ENCODE measurements at places on chromosomes 1 and 21.

GRCh38 chr1:106047210-106047609 is 1009.3 kb upstream of the PRMT6 start:
- DNase-seq = no peak

- DNase-seq = no peak
Observed at GRCh38 chr1:225859151-225859550, 23.0 kb downstream of the TMEM63A start.

DNA sequence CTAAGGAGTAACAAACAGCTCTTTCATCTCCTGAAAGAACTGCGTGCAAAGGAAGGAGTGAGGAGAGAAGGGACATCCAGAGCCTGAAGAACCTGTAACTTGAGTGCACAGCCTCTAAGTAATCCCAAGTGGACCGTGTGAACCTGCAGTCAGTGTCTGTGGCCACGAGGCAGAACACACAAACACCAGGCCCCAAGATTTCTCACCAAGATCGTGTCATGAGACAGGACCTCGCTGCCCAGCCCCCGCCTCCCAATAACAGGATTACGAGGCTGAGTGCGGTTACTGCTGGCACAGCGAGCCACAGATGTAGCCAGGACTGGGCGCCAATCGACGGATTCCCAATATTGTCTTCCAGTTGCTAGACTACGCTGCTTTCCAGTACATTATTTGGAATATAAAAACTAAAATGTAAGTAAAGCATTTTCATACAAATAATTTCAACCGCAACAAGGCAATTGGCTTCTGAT is 101.3 kb upstream of the SLC25A33 start:
- no peak for DNase-seq

DNA sequence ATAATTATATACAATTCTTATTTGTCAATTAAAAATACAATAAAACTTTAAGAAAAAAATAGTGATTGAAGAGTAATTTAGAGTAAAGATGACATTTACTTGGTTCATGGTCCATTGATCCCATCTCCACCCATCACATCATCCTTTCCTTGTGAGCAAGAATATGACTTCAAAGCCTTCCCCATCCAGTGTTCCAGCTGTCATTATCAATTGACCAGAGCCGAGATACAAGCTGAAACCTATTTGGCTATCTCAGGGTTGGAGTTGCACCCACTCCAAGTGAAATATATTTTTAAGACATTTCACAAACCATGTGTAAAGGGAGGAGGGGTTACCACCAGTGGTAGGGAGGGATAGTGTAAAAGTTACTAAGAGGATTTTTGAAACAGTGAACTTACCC is 428.9 kb upstream of the C1orf87 start:
- no peak for DNase-seq

DNA sequence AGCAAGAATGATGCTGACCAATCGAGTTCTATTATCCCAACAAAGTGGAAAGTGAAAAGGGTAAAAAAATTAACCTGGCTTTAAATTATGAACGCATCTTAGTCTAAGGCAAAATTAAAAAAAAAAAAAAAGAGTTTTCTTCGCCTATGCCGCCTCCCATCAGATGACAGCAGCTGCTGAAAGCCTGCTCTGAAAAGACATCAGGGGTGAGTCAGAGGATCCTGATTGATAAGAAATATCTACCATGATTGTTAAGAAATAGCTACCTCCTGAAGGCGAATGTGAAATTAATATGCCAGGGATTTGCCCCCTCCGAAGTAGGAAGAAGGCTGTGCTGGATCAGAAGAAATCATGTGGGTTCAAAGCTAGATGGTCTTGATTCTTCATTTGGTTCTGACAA is 216.8 kb upstream of the C1orf87 start:
- DNase-seq = no peak

DNA sequence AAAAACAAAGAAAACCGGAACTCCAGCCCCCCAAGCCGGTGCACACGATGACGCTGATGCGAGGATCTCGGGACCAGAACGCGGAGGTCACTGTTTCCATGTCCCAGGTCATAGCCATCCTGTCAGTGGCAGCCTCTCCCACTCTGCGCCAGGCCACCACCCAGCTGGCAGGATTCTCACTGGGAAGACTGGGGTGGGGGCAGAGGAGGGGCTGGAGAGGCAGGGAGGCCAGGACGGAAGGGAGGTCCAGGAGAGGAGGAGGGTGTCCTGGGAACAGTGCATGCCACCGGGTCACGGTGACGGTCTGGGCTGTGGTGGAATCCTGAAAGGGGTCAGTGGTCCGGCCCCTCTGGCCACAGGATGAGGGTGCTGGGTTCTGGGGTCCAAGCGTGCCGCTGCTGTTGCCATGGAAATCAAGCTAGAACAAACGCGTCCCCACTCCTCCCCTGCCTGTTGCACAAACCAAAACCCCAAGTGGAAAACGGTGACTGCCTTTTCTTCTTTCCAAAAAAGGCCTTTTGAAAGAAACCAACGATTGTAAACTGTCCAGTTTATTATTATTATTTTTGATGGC is 26.1 kb downstream of the MRPL37 start:
- DNase-seq = no peak

DNA sequence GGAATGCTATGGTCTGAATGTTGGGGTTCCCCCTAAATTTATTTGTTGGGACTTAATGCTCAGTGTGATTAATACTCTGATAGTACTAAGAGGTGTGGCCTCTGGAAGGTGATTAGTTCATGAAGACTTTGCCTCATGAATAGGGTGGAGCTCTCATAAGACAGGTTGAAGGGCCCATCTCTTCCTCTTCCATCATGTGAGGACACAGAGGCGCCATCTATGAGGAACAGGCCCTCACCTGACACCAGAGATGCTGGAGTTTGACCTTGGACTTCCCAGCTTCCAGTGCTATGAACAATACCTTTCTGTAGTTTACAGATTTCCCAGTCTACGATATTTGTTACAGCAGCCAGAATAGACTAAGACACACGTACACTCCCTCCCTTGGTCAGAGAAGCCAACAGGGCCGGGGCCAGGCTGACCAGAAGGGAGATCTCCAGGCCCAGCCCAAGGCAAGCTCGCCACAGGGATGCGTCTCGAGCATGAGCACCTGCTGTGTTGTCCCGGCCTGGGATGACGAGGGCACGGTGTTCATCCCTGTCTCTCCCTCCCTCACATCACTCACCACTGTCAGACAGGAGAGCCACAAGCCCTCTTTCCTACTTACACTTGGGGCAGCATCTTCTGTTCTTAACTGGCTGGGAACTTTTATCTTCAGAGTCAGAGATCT is 4.7 kb upstream of the ABCG1 start:
- DNase-seq = no peak

DNA sequence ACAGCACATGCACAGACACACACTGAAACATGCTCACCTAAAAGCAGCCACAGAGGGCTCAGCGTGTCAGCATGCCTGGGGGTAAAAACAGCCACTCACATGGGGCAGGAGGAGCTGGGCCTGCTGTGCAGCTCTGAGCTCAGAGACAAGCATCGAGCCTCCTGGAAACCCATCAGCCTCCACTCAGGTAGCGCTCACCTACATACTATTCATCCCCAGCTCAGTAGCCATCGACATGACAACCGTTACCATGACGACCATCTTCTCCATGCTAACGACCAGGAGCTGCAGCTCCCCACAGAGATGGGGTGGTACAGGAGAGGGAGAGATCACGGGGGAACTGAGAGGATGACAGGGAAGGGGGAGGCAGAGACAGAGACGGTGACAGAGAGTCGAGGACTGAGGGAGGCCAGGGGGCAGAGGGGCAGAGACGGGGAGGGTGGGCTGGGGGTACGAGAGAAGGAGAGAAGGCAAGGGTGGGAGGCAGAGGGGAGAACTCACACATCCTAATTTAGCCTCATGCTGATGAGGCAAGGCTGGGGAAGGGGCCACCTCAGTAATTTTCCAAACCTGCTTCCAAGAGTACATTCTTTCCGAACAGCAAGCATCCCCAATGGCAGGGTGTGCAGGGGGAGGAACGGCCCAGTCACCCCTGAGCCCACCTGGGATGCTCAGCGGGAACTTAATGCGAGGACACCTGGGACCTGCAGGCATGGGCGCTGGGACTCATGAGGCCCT is 28.4 kb downstream of the SDC3 start:
- DNase-seq = no peak

DNA sequence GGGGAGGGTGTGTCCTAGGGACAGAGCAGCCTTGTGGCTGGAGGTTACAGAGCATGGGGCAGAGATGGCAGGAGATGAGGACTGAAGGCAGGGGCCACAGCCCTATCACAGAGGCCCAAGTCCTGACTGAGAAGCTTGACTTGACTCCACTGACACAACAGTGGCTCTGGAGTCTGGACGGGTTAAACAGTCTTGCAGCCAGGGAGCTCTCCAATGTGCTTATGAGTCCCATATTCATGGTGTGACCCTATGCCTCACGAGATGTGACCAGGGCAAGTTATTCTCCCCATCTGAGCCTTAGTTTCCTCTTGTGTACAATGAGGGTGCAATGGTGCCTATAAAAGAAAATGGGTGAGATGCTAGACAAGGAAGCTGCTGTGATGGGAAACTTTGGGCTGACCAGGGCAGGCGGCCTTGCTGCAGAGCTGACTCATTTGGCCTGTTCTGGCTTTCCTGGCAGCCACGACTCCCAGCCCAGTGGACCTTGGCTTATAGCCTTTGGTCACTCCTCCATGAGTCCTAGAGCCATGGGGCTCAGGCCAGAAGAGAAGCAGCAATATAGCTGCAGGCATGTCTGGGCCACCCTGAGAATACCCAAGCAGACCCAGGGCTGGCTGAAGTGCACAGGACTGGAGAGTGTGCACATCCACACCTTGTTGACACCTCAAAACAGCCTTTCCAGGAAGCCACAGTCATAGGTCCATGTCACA is 2.8 kb upstream of the TTC22 start:
- peak; percentile 51 for DNase-seq

- DNase-seq = no peak
Observed at GRCh38 chr21:41345934-41346685, 15.7 kb upstream of the MX2 start.

- no peak for DNase-seq
Observed at GRCh38 chr1:58249737-58250586, 296.6 kb downstream of the OMA1 start.

DNA sequence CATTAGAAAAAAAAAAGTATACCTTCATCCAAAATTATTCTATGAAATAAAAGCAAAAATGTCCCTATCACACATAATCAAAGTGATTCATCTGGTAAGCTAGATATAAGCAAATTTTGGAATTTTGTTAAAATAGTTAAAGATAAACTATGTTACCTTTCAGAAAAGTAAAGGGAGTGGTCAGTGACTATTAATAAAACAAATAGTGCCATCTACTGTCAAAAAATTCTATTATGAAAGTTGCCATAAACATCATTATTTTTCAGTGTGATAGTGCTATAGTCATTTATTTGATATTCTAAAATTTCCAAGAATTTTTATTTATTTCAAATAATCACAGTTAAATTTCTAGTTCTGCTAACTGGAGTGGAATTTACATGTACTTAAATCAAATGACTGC is 803.7 kb downstream of the KCNT2 start:
- DNase-seq = no peak

GRCh38 chr1:80341021-80341420 is 1334.5 kb upstream of the ADGRL4 start:
- DNase-seq = no peak

DNA sequence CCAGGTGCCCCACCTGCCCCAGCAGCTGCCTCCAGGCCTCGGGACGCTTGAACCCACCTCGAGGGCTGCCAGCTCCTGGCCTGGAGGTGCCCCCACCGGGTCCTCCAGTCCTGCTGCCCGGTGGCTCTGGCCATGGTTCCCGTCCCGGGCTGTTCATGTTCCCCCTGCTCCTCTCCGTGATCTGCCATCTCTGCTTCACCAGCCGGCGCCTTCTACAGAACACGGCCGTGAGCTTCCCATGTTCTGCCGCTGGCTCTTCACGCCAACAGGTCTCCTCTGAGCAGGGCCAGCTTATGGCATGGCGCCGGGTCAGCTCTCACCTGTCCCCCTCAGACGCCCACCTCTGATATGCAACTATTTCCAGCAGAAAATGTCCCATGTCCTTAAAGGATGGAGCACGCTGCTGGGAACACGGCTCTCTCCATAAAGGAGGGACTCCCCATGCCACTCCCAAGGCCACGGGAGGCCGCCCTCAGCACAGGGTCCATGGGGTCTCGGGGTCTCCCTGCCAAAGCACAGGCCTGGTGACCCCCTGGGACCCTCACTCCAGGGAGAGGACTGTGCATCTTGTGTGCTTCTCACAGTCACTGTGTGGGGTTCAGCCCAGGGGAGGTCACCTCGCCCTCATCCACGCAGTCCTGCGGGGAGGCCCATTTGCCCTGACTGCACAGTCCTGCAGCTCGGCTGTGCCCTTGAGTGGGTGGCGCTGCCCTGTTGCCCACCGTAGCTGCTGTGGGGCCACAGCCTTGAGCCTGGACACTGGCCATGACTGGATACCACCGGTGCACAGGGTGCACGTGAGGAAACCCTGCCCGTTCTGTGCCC is 36.7 kb downstream of the COL18A1 start:
- DNase-seq = no peak

GRCh38 chr1:100438789-100439188 is 86.5 kb downstream of the CDC14A start:
- no peak for DNase-seq

GRCh38 chr1:115329965-115330364 is 8.1 kb downstream of the NGF start:
- peak; percentile 8 for DNase-seq

- no peak for DNase-seq
Observed at GRCh38 chr1:12142141-12142823, 24.5 kb upstream of the TNFRSF1B start.

GRCh38 chr1:94286864-94287437 is 49.6 kb upstream of the ARHGAP29 start:
- no peak for DNase-seq

- DNase-seq = no peak
Observed at GRCh38 chr21:29175408-29176134, 45.1 kb downstream of the MAP3K7CL start.

DNA sequence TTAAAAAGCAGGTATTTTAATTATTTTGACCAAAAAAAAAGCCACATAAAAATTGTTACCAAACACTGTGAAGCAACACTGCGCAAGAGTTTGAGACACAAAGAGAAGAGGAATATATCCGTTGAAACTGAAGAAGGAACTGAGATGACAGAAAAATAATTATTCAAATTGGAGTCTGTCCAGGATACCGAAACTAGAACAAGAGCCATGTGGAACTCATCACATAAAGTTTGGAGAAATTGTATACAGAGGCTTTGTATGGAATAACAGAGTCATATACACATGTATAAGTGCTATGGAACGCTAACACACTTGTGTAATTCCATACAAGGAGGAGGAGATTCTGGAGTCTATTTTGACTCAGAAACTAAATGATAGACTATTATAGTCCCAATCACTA is 675.1 kb upstream of the ADGRL2 start:
- DNase-seq = no peak

DNA sequence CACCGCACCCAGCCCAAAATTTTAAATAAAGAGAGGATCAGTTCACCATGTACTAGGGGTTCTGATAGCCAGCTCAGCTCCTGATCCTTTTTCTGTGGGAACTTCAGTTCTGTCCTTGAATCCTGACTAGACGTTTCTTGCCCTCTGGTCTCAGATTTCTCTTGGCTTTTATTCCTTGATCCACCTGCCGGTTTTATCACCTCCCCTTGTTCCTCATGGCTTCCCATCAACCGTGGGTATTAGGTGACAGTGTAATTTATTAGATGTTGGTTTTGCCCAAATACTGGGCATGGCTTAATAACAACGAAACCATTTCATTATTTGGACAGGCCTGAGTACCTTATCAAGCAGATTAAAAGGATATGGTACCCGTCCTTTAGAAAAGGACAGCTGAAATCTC is 22.5 kb downstream of the SLC45A1 start:
- DNase-seq = no peak
